Lung microvascular endothelial cell (primary cell): ENCODE measurements at places on chromosomes 2 and 18. TPM values are rescaled to one million over a fixed set of nuclear protein-coding genes. Genes with fewer than 3 reads are reported as not detected.

RAB6C gene
- under 0.01 TPM in 2 replicates for total RNA-seq

RAPGEF4 gene
- total RNA-seq = 13.9 and 17.3 TPM in 2 replicates

NFATC1 gene
- 6.5 and 20.8 TPM in 2 replicates for total RNA-seq

IGFBP5 gene
- total RNA-seq = 0.20 and 5.0 TPM in 2 replicates

IL36G gene
- not detected in 2 replicates for total RNA-seq

MALL gene
- 13.7 and 46.0 TPM in 2 replicates for total RNA-seq

LYPD6B gene
- total RNA-seq = not detected in 2 replicates

ADI1 gene
- total RNA-seq = 45.1 and 56.5 TPM in 2 replicates

SCN3A gene
- 1.3 and 33.1 TPM in 2 replicates for total RNA-seq

LONRF2 gene
- total RNA-seq = under 0.01 TPM in 1 of 2 replicates, not detected in the other

CIDEA gene
- total RNA-seq = 1.7 TPM in 1 of 2 replicates, not detected in the other

C1QL2 gene
- not detected in 2 replicates for total RNA-seq

AQP12A gene
- not detected in 2 replicates for total RNA-seq

ALK gene
- not detected in 2 replicates for total RNA-seq

TPRKB gene
- total RNA-seq = 20.4 and 30.3 TPM in 2 replicates

COA5 gene
- 17.4 and 24.8 TPM in 2 replicates for total RNA-seq

PCARE gene
- not detected in 2 replicates for total RNA-seq

ZEB2 gene
- 0.60 and 1.3 TPM in 2 replicates for total RNA-seq

IL36RN gene
- not detected in 2 replicates for total RNA-seq

CAPN14 gene
- total RNA-seq = under 0.01 TPM in 1 of 2 replicates, not detected in the other

DNA sequence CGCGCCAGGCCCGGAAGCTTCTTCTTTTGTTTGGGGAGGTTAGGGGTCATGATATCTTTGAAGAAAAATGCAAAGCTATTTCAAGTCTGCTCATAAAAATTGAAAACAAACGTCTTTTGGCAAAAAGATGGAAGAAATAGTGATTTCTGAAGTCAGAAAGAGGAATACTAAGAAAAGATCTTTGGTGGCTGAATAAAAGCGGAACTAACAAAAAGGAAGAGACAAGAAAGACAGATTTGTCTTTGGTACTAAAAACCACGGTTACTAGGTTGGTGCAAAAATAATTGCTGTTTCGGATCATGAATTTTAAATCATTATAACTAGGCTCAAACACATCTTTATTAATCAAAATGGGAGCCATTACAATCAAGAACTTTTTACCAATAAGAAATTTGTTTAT lies 164.6 kb upstream of the TRIB2 start:
- DNase-seq = no peak

- DNase-seq = peak; percentile 11
Measured at GRCh38 chr2:148926291-148926961, 51.4 kb downstream of the KIF5C start.

DNA sequence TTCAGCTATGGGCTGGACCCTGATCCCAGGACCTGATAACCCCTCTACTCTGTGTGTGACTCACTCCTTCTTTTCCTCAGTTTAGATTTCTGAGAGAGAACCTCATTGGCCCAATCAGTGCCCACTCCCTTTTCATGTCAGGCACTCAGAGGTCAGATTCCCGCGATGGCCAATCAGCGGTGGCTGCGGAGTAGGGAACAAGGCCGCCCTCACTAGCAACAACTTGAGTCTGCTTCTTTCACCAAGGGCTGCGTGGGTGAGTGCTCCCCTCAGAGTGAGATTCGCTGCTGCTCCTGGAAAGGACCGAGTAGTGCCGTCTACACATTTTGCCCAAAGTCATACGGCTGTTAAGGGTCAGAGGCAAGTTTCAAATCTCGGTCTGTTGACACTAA lies 34.7 kb downstream of the NPPC start:
- DNase-seq = no peak

DNA sequence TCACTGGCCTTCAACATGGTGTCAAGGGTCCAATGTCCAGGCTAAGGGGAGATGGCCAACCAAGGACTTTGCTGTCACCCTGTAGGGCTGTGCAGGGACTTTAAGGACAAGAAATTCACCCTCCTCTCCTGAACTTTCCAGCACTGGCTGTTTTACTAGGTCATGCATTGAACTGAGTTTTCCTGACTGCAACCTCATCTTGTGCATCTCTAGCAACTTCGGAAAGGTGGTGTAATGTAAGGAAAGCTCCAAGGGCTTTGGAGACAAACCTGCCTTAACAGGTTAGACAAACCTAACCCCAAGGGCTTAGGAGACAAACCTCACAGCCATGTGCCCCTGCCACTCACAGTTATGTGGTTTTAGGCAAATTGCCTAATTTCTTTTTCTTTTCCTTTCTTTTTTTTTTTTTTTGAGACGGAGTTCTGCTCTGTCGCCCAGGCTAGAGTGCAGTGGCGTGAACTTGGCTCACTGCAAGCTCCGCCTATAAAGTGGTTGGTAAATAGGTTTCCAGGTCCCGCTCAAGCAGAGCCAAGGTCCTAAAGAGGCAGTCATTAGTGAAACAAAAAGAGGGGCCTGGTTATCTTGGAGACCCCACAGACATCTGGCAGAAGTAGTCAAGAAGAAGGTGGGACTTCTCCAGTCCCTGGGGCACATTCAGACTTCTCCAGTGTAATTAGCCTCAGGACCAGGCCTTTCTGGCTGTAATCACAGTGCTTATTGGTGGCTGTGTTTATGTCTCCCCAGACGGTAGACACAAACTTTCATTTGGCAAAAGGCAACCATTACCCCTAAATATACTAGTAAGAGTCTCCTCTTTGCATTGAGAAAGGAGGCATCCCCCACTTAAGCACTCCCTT lies 37.6 kb upstream of the PMAIP1 start:
- DNase-seq = no peak

DNA sequence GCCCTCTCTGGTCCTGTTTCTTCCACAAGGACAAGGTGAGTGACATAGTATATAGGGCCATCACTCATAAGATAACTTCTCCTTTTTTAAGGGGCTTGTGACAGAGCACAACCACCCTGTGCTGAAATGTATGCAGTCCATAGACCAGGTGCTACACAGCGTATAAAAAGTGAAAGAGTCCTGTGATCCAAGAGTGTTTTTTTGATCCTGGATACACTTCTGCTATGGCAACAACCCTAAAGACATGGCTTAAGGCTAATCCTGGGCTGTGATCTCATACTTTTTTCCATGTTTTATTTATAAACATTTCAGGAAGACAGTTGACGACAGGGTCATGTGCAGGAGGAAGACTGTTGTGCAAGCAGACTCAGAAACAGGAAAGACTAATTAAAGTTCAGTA lies 400.5 kb upstream of the TCF4 start:
- DNase-seq = peak; percentile 97

- DNase-seq = no peak
Measured at GRCh38 chr2:127957240-127957639, 70.6 kb downstream of the SAP130 start.

DNA sequence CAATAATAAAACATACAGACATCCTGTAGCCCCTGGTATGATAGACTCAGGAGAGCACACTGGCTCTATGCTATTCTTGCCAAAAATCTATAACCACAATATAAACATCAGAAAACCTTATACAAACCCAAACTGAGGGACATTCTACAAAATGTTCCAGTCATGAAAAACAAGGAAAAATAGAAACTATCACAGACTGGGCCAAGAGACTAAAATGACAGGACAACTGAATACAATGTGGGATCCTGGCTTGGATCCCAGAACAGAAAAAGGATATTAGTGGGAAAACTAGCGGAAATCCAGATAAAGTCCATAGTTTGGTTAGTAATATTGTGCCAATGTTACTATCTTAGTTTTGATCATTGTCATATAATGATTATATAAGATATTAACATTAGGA lies 29.6 kb upstream of the EPAS1 start:
- peak; percentile 81 for DNase-seq

- no peak for DNase-seq
Measured at GRCh38 chr2:15798701-15799431, 141.5 kb upstream of the MYCN start.

- DNase-seq = no peak
Measured at GRCh38 chr2:138418453-138418852, 83.1 kb upstream of the SPOPL start.

DNA sequence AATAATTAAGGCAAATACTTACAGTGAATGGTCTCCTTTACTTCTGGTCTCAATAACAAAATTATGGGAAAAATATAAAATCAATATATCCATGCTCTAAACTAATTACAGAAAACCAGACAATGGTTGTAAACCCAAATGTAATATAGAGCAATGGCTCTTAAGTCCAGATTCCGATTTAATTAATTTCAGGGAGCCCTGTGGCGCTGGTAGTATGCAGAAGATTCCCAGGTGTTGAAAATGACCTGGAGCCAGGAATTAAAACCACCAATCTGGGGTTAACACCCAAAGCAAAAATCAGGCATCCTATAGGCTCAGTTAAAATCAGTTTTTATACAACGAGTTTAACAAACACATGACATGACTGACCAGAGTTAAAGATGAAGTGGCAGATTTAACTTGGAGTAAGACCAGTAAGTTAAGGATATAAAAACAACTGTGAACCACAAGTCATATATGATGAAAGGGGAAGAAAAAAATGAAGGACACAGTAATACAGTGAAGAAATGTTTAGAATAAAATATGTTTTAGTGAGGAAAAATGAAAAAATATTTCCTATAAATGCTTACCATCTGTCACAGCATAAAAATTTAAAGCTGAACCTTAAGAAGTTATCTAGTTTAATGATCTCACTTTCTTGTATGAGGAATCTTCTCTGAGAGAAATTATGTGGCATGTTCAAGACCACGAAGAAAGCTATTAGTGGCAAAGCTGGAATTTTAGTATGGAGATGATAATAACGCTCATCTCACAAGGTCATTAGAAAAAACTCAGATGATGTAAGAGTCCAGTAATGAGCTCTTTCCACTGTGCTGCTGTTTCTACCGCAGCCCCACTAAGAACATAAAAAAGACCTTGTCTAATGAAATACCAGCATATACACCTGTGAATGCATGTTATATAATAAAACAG lies 45.8 kb upstream of the FLACC1 start:
- no peak for DNase-seq

DNA sequence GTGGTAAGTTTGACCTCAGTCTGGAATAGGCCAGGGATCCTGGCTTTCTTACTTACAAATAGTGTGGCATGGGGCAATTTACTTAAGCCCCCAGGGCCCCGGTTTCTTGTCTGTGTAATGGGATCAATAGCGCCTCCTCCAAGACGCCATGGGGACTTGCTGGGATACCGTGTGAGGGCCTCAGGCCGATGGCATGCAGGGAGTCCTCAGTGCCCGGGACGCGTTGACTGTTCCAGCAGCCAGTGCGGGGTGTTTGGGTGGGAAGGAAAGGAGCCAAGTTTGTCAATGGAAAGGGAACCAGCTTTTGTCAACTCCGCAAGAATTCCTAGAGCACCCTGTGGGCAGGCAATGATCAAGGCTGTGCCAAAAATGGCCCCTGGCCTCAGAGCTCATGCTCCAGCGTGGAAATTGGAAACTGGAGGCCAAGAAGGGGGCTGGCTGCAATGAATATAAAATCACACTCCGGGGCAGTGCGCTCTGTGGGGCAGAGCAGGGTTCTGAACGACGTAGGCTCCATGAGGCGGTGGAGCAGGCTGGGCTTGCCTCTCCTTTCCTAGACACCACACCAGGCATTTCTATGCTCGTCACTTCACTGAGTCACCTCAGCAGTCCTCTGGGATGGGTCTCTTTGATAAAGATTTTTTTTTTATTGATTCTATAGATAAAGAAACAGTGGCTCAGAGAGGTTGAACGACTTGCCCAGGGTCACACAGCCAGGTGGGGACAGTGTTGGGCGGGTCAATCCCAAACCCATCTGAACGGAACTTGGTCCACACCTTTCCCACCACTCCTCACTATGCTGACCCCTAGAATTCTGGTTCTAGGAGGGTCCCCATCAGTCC lies 56.7 kb upstream of the ASAP2 start:
- DNase-seq = no peak

GRCh38 chr18:52615943-52616342 lies 275.9 kb downstream of the DCC start:
- no peak for DNase-seq

DNA sequence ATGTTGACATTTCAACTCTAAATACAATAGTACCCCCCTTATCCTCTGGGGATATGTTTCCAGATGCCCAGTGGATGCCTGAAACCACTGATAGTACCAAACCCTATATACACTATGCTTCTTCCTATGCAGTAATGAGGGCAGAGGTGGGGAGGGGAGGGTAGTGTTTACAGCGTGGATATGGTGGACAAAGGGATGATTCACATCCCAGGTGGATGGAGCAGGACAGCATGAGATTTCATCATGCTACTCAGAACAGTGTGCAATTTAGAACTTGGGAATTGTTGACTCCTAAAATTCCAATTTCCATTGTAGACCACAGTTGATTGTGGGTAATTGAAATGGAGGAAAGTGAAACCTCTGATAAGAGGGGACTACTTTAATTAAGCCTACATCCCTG lies 75.4 kb downstream of the TSN start:
- no peak for DNase-seq

GRCh38 chr18:23714576-23714975 lies 25.3 kb downstream of the LAMA3 start:
- DNase-seq = no peak

- DNase-seq = peak; percentile 57
Measured at GRCh38 chr2:16487686-16488085, 177.9 kb downstream of the CYRIA start.

GRCh38 chr2:18950361-18950851 lies 361.0 kb upstream of the NT5C1B start:
- no peak for DNase-seq

DNA sequence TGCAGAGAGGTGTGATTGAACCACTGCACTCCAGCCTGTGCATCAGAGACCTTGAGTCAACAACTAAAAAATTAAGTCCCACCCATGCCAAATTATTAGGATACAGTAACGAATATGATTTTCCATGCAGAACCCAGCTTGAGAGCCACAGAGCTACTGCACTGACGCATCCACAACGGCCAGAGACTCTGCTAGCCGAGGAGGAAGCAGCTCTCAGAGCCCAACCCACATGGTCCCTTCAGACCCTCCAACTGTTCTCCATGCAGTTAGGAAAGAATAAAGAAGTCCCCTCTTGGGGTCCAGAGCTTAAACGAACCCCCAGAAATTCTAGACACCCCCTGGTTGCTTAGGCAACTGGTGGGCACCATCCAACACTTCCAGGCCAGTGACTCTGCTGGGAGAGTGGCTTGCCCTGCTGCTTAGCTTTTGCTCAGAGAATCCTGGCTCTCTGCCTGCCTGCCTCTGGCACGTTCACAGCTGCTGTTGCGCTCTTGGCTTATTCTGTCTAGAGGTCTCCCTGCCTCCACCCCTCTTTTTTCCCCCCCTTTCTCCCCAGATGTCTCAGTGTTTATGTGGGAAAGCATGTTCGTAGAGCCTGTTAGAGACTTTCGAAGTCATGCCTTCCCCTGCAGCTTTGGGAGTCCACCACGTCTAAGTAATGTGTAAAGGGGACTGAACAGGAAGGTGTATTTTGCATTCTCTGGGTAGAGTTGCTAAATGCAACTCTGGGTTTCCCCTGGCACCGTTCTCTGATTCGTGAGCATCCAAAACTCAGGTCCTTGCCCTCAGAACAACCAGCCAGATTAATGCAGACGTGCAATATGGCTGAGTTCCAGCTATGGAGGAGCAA lies 26.0 kb upstream of the SP3 start:
- no peak for DNase-seq
